Stimulated activated CD8-positive, alpha-beta memory T cell treated with anti-CD3 and anti-CD28 coated beads, Interleukin-4, amount 100 ng/mL, for 1 hour (primary cell): ENCODE measurements at places on chromosomes 1 and 21.

DNA sequence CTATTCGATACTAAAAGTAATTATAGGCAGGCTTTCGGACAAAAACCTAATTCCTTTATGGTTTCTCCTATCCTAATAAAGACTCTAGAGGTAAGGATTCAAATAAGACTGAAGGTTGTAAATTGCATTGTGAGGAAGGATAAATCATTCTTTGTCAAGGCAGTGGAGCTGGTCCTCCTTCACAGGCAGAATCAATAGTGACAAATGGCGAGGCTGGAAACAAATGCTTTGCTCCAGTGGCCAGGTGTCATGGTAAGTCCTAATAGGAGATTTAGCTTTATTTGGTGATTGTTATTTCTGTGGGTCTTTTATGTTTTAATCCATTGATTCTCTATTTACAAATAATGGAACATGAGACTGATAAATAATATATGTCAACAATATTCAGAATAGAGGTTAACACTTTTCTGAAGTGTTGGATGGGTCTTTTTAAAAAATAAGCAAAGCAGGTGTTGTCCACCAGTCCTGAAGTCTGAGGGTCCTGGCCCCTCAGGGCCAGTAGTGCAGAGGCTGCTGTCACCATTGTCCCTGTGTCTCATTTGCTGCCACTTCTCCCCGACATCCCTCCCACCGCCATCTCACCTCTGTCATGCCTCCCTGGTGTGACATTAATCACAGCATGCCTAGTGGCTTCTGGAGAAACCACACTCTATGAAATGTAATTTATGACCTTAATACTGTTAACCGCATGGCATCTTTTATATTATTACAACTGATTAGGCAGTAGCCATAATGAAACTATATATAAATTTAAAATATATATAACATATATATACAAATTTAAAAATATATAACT, 120.9 kb upstream of the MAGI3 start:
- no peak for DNase-seq

DNA sequence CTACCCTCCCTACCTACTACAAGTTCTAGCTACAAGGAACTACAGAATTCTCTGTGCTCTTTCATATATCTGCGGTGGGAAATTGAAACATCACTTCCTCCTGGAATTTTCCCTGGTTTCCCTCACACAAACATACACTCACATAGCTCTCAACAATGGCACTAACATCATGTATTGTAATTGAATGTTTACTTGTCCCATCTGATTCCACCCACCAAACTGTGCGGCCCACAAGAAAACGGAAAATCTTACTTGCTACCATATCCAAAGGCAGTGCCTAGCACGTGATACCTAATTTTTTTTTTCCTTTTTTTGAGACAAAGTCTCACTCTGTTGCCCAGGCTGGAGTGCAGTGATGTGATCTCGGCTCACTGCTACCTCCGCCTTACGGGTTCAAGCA, 33.9 kb downstream of the NDC1 start:
- no peak for DNase-seq

GRCh38 chr1:116560704-116561490, 9.9 kb downstream of the CD58 start:
- no peak for DNase-seq

DNA sequence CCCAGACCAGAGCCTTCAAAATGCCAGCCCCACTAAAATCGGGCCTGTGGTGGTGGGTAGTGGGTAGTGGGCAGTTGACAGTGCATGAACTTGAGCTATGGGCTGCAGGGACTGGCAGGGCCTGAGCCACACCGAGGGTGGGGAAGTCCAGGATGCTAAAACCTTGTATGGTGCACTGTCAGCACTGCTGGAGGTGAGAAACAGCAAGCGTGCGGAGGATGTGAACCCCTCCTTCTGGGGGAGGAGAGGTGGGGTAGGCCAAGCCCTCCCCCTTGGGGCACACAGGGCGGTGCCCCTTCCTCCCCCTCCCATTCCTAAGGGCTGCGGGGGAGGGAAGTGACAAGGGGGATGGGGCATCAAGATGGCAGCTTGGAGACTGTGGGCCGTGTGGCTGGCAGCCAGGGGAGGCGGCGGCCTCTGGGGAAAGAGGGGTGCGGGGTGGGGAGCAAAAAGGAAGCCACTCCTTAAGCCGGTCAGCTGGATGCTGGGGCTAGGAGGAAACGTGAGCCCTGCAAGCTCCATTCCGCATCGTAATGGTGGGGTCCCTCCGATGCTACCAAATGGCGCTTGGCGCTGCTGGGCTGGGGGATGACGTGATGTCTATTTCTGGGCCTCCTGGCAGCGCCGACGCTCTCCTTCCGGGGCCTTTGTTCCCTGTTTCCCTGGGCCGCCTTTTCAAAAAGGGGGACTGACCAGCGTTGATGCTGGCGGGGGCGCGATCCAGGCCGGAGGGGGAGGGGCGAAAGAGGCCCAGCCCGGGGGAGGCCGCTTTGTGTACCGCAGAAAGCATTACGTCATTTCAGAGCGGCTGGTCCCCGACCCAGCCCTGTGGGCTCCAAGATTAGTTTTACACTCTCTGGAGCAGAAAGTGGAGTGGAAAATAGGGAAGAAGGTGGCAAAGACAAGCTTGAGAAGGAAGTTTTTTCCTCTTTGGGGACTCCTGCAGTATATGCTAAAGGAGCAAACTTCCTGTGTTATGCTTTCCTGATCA, 809 bp downstream of the SYT11 start:
- DNase-seq, result peak; percentile 21

- no peak for DNase-seq
These were observed 51.5 kb upstream of the GCLM start for GRCh38 chr1:93960641-93961147.

GRCh38 chr21:44082648-44083440, 24.4 kb upstream of the PWP2 start:
- no peak for DNase-seq

GRCh38 chr21:15667010-15667409, 62.8 kb upstream of the USP25 start:
- DNase-seq, result no peak

DNA sequence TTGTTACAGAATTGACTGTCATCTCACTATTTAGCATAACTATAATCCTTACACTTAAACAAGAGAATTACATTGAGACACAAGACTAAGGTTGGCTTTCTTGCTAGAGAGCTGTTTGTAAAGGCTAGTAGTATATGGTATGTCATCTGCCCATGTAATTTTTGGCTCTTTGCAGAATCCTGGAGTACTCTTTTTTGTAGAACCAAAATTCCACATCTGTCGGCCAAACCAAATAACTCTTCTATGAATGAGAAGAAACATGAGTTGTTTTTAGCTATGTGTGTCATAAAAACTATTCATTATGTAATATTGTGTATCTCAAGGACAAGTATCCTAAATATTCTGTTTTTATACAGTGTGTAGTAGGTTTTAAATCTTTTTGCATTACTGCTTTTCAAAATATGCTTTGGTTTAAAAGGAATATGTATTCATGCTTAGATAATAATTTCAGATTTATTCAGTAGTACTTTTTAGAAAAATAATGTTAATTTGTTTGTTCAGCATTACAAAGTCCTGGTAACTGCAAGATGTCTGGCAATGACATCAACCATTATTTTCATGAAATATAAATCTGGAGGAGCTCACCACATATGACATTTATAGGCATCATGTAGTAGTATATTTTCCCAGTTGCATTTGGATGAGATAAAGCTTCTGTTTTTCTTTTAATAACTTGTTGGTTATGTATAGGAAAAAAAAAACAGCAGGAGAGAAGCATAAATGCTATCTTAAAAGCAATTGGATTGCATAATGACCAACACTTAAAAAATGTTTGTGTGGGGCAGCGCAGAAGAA, 159.8 kb downstream of the HS2ST1 start:
- DNase-seq, result no peak

- no peak for DNase-seq
These were observed 187.7 kb upstream of the ADAMTS5 start for GRCh38 chr21:27154451-27155129.

- no peak for DNase-seq
These were observed 204.8 kb upstream of the FGGY start for GRCh38 chr1:59092126-59092525.

GRCh38 chr1:51445351-51446090, 73.5 kb downstream of the EPS15 start:
- no peak for DNase-seq

- no peak for DNase-seq
These were observed 41.4 kb downstream of the PEX14 start for GRCh38 chr1:10515976-10516750.
